Stimulated activated CD8-positive, alpha-beta memory T cell treated with anti-CD3 and anti-CD28 coated beads, Interleukin-2, amount 100 ng/mL, for 48 hours (primary cell): ENCODE measurements at places on chromosomes 6 and 20.

DNA sequence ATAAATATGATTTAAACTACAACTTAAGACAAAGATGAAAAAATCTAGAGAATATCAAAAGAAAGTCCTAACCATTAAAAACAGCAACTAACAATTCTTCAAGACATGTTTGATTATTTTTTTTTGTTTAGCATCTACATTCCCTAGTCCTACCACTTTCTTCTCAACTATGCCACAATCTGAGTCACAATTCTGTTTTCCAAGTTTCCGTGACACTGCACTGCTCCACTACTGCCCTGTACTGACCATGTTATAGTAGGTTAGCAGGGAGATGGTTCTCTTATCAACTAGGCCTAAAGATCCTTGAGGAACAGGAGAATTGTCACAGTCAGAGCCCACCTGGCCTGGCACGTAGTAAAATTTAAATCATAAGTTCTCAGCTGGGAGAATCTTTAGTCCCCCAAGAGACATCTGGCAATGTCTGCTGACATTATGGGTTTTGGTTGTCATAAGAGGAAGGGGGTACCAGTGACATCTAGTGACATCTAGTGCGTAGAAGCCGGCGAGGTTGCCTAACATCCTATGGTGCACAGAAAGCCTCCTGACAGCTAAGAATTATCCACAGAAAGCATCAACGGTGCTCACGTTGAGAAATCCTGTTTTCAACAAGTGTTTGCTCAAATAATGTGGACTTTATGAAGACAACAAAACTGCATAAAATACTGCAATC is 100.5 kb downstream of the PDE10A start:
- no peak for DNase-seq

- DNase-seq: no peak
These were observed 92.5 kb downstream of the SLC24A3 start for GRCh38 chr20:19304886-19305415.

DNA sequence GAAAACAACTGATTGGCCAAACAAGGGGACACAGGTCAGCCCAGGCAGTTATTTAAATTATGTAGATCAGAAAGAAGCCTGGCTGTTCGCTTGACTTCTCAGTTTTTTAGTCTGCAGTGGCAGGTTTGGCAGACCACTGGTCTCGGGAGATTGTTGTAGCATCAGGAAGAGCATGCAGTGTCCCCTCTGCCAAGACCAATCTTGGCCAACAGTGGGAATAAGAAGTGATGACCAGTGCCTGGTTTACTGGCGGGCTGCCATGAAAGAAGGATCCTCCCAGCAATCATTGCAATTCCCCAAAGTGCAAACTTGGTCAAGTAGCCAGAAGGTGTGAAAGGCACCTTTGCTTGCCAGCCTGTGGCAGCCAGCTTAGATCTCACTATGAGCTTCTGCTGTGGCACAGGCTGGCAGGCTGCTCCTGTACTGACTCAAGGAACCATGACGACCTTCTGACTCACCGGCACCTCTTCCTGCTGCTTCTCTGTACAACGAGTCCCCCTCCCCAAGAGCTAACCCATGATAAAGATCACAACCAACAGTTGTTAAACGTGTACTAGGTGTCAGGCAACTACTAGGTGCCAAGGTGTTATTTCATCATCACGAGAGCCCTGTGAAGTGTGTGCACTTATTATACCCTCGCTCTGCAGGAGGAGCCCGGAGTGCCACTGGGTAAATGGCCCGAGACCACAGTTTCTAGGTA is 76.8 kb upstream of the DUSP22 start:
- no peak for DNase-seq

- DNase-seq: no peak
These were observed 75.7 kb downstream of the METTL24 start for GRCh38 chr6:110282412-110282811.

- no peak for DNase-seq
These were observed 39.5 kb upstream of the PREP start for GRCh38 chr6:105442369-105442768.
